Activated CD4-positive, CD25-positive, alpha-beta regulatory T cell (primary cell): ENCODE measurements at places on chromosomes 6 and 20.

DNA sequence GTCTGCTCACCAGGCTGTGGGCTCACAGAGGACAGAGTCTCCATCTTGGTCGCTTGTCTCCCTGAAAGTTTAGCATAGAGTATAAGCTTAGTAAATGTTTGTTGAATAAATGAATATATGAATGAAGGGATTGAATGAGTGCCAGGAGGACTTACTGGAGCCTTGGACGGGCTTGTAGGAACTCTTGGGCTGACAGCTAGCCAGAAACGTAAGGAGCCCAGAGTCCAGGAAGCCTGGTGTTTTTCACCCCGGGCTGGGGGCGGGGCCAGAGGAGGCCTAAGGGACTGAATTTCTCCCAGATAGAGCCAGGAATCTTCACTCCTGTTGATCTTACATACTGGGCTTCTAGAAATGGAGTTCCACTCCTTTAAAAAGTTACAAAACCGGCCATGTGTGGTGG is 68.5 kb upstream of the SRSF6 start:
- no peak for DNase-seq

GRCh38 chr6:7051780-7052442 is 55.9 kb upstream of the RREB1 start:
- DNase-seq: no peak

GRCh38 chr6:55560290-55560885 is 18.6 kb downstream of the HMGCLL1 start:
- no peak for DNase-seq

DNA sequence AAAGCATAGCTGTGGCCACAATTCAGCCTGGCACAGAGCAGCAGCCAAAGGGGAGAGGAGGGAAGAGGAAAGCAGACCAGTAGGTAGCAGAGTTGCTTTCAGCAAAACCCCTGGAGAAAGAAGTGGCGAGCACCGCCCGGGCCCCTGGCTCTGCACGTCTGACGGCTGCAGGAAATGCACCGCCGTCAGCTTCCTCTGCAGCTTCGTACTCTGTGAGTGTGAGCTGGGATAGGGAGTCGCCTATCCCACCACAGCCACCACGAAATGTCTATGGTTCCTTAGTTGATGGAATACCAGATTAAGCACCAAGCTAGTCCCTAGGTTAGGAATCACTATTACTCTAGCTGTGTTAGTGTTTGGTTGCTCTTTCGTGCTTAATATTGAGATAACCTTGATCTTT is 79.9 kb upstream of the NAA20 start:
- no peak for DNase-seq

DNA sequence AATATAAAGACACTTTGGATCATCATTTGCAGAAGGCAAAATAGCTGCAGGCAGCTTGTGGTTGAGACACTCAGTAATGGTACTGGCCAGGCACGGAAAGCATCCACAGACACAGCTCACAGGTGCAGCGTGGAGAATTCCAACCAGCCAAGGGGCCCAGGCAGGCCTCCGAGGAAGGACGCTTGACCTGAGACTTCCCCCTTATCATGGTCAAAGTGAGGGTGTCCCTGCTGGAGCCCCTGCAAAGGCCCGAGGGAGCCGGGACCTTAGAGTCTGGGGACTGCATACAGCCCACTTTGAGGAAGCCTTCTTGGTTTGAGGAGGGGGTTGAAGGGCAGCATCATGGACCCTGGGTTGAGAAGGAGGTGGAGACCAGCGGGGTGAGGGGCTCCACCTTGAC is 15.1 kb upstream of the MYT1 start:
- DNase-seq: no peak
